Activated T-helper 2 cell treated with anti-CD3 and anti-CD28 coated beads, Interferon-gamma antibody, Interleukin-2, Interleukin-4, amounts not matched to agents 10 μg/mL and 5 μg/mL and 100 μg/mL, durations not matched to agents 14 hours and 24 hours and 36 hours (primary cell): ENCODE measurements at places on chromosomes 4 and X.

DNA sequence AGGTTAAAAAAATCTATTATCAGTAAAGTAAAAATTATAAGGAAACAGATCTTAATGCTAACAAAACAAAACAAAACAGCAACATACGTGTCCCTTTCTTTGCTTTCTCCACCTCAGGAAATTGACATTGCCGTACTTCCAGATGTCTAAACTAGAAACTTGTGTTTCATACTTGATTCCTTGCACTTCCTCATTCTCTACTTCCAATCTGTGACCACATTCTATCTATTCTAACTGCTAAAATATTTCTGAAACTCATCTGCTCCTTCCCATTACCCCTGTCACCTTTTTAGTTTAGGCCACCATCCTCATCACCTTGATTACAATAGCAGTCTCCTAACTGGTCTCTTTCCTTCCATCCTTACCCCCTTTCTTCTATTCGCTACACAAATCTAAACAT, 22.5 kb upstream of the RPA4 start:
- DNase-seq = no peak

GRCh38 chr4:39305912-39306677, 60.1 kb downstream of the RFC1 start:
- DNase-seq = no peak

DNA sequence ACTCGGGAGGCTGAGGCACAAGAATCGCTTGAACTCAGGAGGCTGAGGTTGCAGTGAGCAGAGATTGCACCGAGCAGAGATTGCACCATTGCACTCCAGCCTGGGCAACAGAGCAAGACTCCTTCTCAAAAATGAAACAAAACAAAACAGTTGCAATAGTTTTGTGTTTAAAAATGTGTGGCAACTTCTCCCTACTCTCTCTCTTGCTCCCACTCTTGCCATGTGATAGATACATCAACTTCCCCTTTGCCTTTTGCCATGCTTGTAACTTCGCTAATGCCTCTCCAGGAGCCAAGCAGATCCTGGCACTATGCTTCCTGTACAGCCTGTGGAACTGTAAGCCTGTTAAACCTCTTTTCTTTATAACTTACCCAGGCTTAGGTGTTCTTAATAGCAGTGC, 52.5 kb upstream of the INTU start:
- DNase-seq = no peak

DNA sequence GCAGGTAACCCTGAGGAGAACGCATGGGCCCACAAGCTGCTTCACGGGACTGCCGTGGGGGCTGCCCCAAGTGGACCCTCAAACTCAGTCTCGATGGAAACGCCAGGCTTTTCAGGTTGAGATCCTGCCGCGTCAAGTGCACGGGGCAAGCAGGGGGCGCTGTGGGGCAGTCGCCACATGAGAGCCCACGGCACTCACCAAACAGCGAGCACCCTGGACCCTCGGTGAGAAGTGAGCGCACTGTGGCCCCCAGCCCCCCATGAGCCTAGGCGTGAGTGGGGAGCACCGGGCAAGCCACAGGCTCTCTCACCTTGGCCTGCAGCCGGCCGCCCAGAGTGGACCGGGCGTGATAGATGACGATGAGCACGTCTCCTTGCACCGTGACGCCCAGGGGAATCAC, 50.9 kb upstream of the CPLX1 start:
- DNase-seq = no peak

DNA sequence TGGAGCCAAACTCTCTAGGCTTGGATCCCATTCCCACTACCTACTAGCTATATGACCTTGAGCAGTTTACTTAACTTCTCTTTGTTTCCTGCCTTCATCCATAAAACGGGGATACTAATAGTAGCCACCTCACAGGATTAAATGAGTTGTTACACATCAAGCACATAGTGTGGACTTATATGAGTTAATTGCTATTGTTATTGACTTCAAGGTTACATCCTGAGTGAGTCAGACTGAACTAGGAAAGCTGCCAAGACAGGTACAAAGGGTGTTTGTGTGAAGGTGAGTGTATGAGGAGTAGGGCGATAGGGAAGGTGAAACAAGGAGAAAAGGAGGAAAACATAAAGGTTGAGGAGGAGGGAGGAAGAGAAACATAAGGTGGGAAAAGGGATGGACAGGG, 32.2 kb downstream of the TFDP3 start:
- DNase-seq = no peak

GRCh38 chrX:7117587-7117986, 29.9 kb upstream of the STS start:
- no peak for DNase-seq

DNA sequence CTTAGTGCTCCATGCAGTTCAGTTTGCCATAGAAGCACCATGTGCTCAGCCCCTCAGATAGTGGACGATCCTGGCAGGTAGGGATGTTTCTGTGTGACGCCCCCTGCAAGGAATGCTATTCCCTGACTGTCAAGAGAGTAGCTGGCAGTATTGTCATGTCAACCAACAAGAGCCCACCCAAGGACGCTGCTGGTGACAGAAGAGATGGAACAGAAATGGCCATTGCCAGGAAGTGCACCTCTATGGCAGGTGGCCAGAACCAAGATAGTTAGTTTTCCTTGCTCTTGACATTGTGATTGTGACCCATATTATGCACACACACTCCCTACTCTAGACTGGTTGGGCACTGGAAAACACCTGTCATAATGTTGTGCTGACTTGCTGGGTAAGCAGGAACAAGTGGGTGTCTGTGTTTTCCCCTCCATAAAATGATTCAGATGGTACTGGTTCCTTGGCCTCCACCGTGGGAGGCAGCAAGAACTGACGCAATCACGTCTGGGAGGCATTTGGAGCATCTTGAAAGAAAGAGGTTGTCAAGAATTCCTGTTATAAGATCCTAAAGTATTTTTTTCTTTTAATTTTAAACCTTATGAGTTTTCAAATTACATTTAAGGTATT, 507.9 kb downstream of the MID1IP1 start:
- no peak for DNase-seq

DNA sequence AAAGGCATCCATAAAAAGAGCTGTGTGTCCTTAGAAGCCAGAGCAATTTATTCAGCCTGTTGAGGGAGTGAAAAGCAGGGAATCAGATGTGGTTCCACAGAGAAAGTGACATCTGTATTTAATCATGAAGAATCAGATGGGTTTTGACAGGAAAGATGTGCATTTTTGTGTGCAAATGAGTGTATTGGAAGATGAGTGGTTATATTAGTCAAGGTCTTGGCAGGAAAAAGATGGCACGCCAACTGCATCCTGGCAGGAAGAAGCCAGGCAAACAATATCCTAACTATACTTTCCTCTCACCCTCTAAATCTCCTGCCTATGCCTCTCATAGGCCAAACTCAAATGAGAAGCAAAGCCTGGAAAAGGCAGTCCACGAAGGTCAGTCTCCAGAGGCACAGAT, 59.1 kb downstream of the SCFD2 start:
- DNase-seq = no peak

DNA sequence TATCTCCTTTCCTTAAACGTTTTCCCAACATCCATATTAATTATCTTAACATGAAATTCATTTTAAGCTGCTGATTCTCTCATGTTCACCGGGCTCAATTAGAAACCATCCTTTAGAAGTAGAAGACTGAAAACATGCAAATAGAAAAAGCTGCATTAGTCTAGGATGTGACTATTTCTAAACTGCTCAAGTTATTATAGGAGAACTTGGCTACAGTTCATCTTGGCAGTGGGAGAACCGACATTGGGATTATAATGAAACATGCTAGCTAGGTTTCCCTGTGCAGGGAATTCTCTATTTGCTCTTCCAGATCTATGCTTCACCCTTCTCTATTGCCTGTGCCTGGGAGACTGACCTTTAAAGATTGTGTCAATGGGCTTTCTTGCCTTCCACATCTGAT, 151.0 kb upstream of the PPARGC1A start:
- no peak for DNase-seq

DNA sequence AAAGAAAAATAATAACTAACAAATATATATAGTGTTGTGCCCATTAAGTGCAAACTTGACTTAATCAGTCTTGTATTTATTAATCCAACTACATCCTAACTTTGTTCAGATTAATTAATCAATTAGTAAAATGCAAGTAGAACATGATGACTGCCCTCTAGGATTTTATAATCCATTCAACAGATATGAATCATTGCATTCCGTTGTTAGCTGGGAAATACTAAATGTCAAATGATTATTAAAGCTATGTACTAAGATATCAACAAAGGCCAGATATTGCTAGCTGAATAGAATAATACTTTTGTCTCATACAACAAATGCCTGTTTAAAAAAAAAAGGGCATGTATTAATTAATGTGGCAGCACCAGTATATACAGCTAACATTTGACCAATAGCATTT, 1366.3 kb downstream of the STIM2 start:
- DNase-seq = no peak

- DNase-seq = no peak
Measured at GRCh38 chrX:147894366-147894963, 17.3 kb upstream of the FMR1 start.

- DNase-seq = no peak
Measured at GRCh38 chr4:76083386-76083988, 9.0 kb downstream of the ART3 start.

DNA sequence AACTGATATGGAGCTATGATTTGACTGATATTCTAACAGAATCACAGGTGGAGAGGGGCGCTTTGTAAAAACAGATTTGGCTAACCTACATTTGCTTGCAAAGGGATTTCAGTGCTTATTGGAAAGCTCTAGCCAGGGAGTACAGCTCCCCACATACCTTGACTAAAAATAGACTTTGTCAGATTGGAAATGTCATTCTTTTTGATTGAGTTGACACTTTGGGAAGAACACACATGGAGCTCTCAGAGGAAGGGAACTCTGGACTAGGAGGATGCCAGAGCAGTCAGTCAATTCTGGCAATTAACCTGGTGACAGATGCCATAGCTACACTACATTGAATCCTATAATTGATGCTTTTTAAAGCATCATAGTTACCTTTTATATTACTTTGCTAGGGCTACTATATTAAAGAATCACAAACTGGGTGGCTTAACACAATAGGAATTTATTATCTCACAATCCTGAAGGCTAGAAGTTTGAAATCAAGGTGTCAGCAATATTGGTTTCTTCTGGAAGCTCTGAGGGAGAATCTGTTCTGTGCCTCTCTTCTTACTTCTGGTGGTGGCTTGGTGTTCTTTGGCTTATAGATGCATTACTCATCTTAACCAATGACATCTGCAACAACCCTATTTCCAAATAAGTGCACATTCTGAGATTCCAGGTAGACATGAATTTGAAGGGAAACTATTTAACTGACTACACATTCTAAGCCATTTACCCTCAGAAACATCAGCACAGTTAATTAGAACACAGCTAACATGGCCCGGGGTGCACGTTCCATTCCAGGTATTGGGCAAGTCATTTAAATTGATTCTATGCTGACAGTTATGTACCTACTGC, 8.4 kb upstream of the HERC3 start:
- no peak for DNase-seq

GRCh38 chrX:33906971-33907370, 225.1 kb downstream of the FAM47A start:
- DNase-seq = no peak

DNA sequence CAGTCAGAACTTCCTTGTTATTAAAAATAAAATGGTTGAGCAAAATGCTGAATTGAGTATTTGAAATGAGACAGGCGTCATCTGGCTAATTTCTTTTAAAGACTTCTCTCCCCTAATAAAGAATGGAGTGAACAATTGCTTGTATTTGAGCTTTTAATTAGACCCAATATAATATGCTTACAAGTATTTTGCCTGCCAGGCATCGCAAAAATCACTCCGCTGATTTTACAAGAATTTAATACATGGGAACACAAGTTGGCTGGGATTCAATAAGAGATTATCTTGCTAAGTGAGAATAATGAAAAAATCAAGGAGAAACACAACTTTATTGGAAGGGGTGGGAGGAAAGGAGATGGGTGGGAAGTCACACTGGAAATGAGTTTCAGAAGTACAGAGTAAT, 52.3 kb downstream of the KLF3 start:
- DNase-seq = no peak

DNA sequence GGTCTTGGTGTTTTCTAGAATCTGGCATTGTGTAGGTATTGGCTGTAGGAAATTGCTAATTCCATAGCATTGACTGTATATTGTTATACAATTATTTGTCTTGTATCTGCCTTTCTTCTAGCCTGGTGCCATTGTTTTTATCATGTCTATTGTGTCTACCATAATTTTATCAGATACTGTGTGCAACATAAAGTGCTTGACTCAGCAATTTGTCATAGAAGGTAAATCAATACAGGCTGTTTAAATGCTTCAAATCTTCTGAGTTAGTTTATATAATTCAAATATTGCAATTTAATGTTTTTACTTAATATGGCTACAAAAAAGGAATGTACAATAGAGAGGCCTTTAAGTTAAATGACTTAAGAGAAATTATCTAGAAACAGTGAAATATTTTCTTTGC, 263.3 kb upstream of the UGT8 start:
- DNase-seq = no peak

DNA sequence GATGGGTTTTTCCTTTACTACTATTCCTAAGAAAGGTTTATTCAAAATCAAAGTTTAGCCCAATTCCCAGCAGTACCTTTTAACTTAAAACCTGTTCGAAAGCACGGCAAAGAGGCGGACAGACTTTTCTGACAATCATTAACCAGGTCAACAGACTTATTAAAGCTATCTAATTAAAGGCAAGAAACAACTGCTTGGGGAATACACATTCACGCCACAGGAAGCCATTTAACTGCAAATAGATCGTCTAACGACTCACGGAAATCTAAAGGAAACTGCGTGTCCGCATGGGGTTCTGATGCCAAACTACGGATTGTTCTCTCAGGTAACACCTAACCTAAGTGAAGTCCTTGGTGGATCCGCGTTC, 663 bp upstream of the USP53 start:
- DNase-seq = no peak

- DNase-seq = no peak
Measured at GRCh38 chr4:56372774-56373173, 14.5 kb downstream of the AASDH start.

DNA sequence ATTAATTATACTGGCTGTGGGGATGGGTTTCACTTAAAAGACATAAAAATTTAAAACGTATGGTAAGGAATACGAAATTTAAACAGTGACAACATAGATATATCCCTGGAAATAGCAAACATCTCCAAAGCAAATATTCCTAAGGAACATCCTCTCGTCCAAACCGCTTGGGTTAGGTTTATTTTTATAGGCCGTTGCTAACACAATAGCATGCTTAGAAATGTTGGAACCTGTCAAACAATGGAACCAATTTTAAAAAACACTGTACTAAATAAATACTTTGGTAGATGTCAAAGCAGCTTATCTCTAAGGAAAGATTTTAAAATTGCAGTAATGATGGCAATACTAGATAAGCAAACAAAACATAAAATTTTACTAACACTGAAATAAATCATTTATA, 45.4 kb downstream of the SEC24D start:
- no peak for DNase-seq

- no peak for DNase-seq
Measured at GRCh38 chr4:156779774-156780173, 191.8 kb downstream of the PDGFC start.

- DNase-seq = no peak
Measured at GRCh38 chr4:42519803-42520417, 122.6 kb downstream of the SHISA3 start.
